Bronchial epithelial cell (primary cell): ENCODE measurements at places on chromosomes 5 and 9. TPM values are rescaled to one million over a fixed set of nuclear protein-coding genes. Genes with fewer than 3 reads are reported as not detected.

- DNase-seq = no peak
Measured at GRCh38 chr5:111486055-111486454, 26.3 kb downstream of the STARD4 start.

- DNase-seq = no peak
Measured at GRCh38 chr5:88675168-88675707, 207.7 kb downstream of the MEF2C start.

DNA sequence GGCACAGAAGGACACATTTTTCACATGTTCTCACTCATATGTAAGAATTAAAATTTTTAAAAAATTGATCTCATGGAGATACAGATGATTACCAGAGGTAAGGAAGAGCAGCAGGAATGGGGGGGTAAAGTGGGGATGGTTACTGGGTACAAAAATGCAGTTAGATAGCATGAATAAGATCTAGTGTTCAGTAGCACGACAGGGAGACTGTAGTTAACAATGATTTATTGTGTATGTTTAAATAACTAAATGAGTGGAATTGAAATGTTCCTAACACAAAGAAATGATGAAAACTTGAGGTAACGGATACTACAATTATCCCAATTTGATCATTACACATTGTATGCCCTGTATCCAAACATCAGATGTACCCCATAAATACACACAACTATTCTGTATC, 15.2 kb upstream of the TGFBI start:
- no peak for DNase-seq

DNA sequence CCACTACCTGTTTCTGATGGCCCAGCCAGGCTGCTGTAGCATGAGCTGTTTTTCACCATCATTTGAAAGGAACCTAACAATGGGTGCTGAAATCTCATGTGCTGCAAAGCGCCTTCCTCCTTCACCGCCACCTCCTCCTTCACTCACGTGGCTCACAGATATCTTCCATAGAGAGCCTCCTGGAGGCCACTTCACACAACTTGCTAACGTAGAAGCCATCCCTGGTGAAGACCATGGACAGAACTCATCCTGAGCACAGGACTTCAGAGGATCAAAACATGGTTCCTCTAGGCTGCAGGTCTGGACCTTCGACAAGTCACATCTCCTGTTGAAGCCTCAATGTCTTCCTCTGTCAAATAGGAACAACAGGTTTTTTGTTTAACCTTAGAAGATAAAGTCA, 155.5 kb upstream of the RAD23B start:
- no peak for DNase-seq

DNA sequence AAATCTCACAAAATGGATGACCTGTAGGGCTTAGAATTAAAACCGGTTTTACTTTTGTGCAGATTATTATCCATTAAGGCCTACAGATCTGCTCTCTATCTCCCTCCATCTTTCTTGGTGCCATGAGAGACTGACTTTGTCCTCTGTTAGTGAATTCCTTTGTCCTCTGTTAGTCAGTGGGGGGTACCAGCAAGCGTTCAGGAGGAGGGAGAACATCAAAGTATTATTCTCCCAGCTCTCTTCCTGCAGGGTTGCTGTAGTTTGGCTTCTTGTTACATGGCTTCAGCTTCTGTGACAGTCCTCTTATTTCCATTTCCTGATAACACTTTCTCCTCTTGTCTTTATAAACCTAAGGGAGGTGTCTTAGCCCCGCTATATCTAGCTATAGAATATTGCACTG, 850.5 kb upstream of the SEMA6A start:
- DNase-seq = no peak

GRCh38 chr5:14595189-14595588, 13.6 kb downstream of the OTULINL start:
- no peak for DNase-seq

DNA sequence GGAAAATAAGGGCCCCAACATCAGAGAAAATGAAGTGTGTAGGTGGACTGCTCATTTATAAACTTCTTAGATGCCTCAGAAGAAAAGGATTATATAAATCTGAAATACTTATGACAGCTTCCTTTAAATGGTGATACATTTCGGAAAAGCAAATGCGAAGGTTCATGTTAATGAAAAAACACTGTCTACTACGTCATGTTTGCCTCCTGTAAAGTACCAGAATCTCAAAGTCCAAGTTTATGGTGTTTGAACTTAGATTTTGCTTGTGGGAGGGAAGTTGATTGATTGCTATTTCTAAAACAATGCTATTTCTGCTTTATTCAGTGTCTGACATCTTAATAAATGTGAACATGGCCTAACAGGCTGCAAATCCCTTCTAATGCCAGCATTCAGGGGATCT, 514.6 kb downstream of the ZNF608 start:
- no peak for DNase-seq

DNA sequence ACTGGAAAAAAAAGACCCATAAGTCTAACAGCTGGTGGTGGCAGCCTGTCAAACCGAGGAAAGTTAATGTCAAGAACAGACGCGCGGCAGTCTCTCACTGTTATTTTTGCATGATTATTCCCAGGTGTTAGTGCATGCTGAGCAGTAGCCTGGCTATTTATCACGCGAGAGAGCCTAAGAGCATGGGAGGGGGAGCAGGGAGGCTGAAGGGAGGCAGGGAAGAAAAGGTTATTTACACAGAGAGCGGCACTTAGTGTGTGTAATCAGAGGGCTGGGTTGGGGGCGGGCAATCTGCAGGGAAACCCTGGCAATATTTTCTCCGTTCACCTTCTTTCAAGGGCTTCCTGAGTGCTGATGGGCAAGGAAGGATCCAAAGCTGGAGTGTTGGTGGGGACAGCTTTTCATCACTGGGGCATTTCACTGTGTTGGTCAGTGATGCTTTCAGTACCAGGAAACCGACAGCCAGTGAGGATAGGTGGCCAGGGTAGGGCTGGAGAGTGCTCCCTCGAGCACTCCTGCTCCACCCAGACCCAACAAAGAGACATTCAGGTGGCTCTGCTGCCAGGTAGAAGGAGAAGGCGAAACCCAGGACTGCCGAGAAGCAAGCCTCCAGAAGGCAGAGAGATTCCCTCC, 39.6 kb downstream of the ZNF608 start:
- no peak for DNase-seq

- no peak for DNase-seq
Measured at GRCh38 chr9:136392538-136393449, 7.2 kb downstream of the SNAPC4 start.

DNA sequence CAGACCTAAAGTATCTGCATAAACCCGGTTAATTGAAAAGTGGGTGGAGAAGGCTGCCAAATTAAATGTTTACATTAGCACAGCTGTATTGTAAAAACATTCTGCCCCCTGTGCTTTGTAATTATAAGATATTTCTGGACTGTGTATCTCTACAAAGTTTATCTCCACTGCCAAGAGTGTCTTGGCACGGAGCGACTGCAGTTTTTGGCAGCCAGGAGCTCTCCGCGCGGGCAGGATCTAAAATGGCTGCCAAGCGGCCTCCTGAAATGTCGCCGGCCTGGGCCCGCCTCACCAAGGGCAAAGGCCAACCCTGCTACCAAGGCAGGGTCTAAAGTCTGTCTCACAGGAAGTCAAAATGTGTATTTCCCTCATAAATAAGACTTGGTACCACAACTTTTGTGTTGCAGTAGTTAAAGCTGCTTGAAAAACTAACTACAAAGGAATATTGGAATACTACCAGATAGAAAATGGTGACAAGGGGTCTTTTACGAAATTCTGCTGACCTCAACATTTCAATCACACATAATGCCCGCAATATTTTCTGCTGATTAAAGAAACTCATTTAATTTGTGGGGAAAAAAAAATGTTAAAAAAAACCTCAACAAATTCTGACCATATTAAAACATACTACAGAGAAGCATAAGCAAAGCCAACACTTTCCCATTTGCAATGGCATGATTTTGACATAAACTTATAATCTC, 110.4 kb downstream of the NFIB start:
- DNase-seq = no peak

- no peak for DNase-seq
Measured at GRCh38 chr5:67032921-67033664, 163.5 kb downstream of the CD180 start.

- DNase-seq = no peak
Measured at GRCh38 chr5:87190687-87191086, 77.0 kb upstream of the RASA1 start.

DNA sequence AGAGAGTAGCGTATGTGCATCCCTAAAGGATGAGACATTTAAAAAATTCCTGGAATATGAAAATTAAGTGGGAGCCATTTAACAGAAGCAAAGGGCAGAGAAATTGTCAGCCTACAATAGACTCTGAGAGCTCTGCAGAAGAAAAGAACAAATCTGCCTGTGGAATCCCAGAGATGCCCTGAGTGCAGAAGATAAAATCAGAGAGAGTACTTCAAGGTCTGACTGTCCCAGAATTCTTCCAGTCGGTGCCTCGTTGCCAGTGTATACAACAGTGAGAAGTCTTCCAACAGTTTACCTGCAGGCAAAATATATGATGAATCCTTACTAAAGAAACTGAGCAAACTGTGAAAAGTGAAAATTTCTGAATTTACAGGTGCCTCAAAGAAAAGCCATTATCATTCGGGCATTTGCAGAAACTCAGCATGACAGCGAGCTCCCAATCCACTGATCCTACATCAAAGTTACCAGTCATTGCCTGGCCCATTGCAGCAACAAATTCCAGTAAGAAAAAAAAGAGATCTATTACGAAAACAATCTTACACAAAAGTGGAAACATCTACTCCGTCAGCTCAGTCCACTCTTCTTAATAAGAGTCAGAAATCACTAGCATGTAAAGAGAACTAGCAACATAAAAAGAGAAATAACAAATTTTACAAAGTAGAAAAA, 92.8 kb upstream of the VCAN start:
- no peak for DNase-seq

- no peak for DNase-seq
Measured at GRCh38 chr5:150461231-150461630, 11.7 kb upstream of the RPS14 start.

DNA sequence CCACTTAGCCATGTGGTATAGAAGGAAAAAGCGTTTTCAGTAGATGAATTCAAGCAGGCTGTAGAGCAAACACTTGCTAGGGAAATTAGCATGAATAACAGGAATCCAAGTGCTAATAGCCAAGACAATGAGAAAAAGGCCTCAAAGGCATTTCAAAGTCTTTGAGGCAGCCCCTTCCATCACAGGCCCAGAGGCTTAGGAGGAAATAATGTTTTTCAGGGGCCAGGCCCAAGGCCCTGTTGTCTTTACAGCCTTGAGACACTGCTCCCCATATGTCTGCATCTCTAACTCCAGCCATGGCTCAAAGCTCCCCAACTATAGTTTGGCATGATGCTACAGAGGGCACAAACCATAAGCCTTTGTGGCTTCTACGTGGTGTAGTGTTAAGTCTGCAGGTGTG, 563.5 kb downstream of the TAF11L14 start:
- no peak for DNase-seq

DNA sequence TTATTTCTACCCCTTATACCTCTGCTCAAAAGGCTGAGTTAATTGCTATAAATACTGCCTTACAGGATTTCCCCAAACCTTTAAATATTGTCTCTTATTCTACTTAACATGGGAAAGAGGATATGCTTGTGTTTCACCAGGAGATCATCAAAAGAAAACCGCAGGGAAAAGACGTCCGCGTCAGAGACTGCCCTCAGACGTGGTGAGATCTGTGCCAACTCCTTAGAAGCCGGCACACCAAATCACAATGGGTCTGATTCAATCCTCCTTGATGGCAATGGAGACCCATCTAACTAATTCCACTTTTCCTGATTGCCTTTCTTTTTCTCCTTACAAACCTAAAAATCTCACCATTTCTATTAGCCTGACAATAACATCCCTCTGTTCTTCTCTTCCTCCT, 55.0 kb downstream of the SH3PXD2B start:
- no peak for DNase-seq

- no peak for DNase-seq
Measured at GRCh38 chr5:141680751-141681201, 1.3 kb downstream of the ARAP3 start.

GRCh38 chr5:34608859-34609648, 47.1 kb upstream of the RAI14 start:
- peak; percentile 93 for DNase-seq

DNA sequence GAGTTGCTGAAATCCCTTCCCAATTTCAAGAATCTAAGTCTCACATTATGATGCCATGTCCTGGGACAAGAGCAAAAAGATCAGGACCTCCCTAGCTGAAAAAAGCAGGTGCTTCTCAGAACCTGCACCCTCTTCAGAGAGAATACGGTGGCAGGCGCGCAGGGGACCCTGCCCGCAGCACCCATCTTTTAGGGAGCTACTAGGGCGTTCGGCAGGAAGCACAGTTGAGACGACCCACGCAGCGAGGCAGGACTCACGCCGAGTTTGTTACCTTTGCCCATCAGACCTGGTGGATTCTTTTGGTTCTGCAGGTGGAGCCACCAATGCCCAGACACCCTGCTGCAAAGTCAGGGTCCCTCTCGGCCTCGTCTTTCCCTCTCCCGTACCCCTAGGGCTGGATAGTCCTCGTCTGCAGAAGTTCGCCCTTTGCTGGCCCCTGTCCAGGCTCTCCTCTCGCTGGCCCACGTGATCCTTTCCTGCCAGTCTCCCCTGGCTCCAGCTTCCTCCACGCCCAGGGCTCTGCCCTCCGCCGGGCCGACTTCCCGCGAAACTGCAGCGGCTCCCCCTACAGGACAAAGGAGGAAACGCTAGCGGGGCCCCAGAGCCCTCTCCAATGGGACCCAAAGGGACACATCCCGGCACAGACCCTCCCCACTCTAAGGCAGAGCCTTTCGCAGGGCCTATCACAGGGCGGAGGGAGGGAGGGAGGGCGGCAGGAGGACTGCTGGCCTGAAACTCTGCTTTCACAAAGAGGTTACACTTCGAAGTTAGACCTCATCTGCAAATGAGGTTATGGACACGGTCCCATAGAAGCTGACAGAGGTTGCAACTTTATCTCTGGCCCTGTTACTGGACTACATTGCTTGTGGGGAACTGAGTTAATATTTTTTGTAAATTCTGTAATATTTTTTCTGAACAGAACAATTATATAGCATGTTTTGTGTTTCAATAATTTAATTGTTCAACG, 28.8 kb downstream of the TMEM174 start:
- DNase-seq = peak; percentile 54

DNA sequence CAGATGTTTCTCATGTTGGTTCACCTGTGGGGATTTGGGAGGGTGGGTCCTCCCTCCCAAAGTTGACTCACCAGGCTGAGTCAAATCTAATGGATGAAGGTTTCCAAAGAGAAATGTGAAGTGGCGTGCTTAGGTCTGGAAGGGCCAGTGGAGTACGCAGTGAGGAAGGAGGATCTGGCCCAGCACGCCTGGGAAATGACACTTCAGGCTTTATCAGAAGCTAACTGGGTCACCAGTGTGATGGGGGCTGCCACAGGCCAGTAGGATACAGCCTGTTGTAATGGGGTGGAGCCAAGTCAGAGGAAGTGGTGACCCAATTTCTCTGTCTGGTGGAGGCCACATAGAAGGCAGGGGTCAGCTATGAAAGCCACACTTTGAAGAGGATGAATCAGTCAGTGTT, 18.0 kb downstream of the POLR1E start:
- peak; percentile 66 for DNase-seq

Gene BARHL1
- total RNA-seq = not detected in 2 replicates

Gene EIF4EBP3
- 2.6 and 3.2 TPM in 2 replicates for total RNA-seq

Gene NR5A1
- total RNA-seq = not detected in 2 replicates

Gene HTR1A
- total RNA-seq = not detected in 2 replicates

Gene IL4
- total RNA-seq = not detected in 2 replicates

Gene C5orf46
- not detected in 2 replicates for total RNA-seq
